ENCODE measurements at places on chromosomes 4 and X.

GRCh38 chr4:89904524-89904923 lies 9.9 kb downstream of the MMRN1 start:
- DNase-seq = no peak

DNA sequence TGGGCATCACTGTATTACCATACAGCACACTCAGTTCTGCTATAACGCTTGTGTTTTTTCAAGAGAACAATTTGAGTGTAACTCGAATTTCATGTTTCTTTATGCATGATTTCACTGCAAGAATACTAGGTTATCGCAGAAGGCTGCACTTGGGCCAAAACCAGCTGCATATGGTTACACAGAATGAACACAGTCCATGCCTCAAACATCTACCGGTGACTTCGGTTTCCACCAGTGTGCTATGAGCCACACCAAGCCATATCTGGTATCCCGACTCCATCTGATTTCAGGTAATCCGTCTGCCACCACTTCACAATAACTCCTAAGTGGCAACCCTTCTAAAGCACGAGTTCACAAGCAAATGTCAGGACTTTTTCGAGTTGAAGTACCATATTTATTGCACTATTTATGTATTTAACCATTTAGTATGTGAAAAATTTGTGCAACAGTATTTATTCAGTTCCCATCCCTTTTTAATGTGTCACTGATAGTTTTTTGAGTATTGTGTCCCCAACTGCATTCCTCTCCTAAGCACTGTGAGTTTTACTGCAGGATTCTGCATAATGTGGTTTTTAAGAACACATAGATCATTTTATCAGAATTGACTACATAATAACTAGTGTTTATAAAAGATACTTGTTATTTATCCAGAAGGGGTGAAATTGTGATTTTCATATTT lies 111.8 kb downstream of the APBB2 start:
- DNase-seq = no peak

GRCh38 chr4:155371432-155372043 lies 5.2 kb downstream of the MAP9 start:
- DNase-seq = no peak

- no peak for DNase-seq
Measured at GRCh38 chrX:36334572-36334971, 415.0 kb downstream of the CFAP47 start.

GRCh38 chr4:108087293-108087967 lies 81.3 kb downstream of the LEF1 start:
- no peak for DNase-seq

DNA sequence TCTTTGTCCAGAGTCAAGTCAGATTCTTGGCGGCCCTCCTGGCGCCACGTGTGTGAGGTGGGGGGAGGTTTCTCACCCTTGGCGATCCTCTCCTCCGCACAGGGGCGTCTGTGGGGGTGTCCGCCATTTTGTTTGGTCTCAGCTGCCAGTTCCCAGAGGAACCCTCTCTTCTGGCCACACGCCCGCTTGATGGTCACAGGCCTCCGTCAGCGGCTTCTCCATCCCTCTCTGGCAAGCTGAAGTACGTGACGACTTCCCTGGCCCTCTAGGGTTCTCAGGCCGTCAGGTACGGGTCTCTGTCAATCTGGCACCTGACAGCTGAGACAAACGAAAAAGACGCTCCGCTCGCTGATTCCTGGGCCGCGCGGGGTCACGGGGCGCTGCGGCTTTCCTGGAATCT lies 272.6 kb downstream of the TRIML1 start:
- no peak for DNase-seq

DNA sequence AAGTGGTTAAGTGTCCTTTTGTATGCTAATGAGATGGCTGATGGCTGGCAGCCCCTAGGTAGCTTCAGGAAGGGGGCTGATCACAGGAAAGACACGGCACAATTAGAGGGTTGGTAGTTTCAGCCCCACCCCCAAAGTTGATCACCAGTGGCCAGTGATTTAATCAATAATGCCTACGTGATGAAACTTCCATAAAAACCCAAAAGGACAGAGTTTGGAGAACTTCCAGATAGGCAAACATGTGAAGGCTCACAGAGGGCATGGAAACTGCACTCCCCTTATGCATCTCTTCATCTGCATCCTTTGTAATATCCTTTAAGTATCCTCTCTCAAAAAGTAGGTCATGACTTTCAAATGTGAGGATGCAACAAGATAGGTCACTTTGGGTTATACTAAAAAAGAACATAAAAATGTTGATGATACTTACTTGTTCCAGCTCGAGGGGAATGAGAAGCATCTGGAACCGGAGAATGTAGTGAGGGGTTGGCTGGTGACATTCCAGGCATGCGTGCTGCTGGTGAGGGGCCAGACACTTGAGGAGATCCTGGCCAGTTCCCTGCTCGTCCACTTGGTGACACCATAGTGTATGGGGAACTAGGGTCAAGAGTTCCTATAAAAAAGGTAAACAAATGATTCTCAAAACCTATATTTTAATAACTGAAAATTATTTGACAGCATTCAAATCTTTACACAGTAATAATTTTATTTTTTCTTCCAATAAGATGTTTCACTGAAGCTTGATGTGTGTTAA lies 16.7 kb upstream of the CXorf38 start:
- DNase-seq = peak; percentile 11

- no peak for DNase-seq
Measured at GRCh38 chr4:1821679-1822567, 28.8 kb downstream of the FGFR3 start.

DNA sequence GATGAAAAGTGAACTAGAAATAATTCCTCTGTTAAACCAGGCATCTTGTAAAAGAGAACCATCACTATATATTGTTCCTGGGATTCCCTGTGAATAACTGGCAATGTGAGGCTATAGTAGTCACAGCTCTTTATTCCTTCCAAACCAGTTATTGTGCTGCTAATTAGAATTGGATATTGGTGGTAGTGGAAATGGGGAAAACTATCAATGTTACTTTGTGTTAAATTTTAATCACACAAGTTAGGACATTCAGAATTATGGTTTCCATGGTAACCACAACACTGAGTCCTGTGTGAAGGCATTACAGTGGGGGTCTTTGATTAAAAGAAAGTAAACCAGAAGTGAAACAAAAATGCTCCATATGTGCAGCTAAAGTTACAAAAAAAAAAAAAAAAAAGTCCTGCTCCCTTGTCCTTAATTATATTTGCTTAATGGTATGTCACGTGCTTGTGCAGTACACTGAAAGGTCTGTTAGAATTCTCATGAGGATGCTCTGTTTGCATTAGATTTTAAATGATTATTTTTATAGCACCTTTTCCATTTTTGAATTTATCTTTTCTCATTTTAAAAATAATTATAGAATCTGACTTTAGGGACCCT lies 200.4 kb downstream of the ADGRL3 start:
- DNase-seq = no peak

DNA sequence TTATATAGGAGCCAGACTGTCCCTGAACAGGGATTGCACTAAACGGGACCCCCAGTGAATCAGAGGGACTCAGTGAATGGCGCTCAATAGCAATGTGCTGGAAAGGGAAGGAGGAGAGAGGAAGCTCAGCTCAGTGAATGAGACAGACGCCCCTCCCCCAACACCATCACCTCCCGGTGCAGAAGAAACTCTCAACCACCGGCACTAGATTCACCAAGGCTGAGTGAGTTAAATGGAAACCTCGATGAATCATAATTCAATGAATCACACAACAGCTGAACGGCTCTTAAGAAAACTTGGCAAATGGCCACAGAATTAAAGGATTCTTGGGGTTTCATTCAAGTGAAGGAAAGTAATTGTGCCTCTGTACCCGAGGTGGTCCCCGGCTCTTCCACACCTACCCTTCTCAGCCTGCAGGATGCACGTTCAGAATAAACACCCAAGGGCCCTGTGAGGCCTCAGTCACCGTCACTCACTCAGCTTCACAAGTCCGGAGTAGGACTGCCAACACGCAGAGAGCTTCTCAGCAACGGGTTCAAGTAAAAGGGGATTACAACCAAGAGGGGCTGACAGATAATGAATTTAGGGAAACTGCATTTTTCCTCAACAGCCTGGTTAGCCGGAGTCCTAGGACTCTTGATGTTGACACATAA lies 29.3 kb downstream of the CRMP1 start:
- DNase-seq = peak; percentile 51

DNA sequence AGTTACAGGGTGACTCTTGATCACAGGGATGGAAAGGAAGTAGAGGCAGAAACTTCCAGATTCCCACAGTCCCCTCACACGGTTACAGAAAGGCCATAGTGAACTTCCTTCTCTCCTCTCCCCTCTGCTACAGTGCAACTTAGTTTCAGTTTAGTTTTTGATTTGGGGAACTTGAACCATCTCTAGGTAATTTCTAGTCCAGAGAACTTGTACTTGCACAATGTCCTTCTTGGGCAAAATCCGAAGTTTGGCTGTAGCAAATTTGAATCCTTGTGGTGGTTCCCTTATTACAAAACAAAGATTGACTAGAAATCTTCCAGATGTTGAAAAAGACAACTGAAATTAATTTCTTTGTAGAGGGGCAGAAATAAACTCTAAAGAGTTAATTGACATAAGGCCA lies 1.2 kb upstream of the BLTP1 start:
- DNase-seq = no peak

GRCh38 chr4:111572470-111572869 lies 572.8 kb upstream of the FAM241A start:
- DNase-seq = no peak

- DNase-seq = no peak
Measured at GRCh38 chrX:51614353-51615012, 4.2 kb downstream of the CENPVL3 start.

DNA sequence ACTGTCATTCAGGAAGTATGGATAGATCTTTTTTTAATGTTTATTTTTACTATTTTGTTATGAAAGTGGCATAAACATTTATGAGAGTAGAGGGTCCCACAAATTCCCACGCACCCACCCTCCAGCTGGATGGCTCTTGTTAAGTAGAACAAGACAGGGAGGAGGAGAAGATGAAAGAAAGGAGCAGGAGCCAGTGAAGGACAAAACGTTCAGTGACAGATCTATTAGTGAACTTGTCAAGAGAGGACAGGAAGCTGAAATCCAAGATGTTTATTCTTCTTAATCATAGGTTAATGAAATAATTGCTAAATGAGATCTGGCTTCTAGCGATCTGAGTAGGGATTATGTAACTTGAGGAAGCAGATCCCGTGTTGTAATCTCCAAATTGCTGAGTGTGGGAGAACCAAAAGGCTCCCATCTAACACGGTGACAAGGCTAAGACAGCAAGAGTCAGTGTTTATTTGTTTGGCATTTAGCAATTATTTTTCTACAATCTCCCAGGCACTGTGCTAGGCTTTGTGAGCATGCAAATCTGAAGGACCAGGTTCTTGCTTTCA lies 162.5 kb downstream of the SHROOM3 start:
- DNase-seq = no peak

DNA sequence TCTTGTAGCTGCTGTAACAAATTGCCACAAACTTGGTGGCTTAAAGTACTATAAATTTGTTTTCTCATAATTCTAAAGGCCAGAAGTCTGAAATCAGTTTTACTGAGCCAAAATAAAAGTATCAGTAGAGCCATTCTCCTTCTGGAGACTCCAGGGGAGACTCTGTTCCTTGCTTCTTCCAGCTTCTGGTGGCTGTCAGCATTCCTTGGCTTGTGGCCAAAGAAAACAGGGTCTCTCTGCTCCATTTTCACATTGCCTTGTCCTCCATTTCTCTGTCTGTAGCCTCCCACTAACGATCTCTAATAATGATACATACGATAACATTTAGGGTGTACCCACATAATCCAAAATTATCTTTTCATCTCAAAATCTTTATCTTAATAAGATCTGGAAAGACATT lies 200.4 kb downstream of the MAB21L2 start:
- DNase-seq = no peak

Data from HFF-Myc (cell line).